Fibroblast of mammary gland (primary cell): ENCODE measurements at places on chromosomes 5 and 9.
A peak's percentile ranks its signal among the peaks of the same experiment; 100 is the strongest.

- DNase-seq: peak; percentile 65
Observed at GRCh38 chr9:77806741-77807140, 158.6 kb upstream of the GNA14 start.

DNA sequence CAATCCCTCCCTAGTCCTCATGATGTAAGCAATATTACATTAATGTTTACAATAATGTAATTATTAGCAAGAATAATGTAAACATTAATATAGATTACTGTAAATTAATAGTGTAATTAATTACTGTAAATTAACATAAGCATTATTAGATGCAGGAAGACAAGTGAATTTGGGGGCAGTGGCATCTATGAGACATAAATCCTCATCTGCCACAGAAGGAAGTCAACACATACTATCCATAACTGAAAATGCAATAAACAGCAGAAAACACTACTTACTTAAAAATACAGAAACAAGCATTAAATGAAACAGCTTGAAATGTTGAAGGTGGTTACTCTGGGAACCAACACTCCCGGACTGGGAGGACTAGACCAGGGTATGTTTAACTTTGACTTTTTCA, 685 bp upstream of the NIPSNAP3A start:
- DNase-seq: no peak

DNA sequence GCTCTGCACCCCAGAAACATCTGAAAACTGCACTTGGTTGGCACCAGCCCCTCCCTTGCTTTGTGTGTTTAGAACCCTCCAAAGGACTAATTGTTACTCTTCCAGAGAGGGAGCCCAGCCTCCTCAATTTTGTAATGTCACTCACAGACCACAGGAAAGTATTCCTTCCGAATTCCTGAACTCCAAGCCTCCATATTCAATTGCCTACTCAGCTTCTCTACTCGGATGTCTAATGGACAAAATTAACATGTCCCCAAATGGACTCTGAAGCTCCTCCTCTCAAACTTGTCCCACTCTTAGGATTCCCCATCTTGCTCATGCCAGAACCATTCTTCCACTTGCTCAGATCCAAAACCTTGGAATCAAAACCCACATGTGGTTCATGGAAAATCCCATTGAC, 3.9 kb upstream of the TMEM171 start:
- no peak for DNase-seq

- peak; percentile 84 for DNase-seq
Observed at GRCh38 chr9:99192786-99193465, 28.8 kb downstream of the ALG2 start.
